ENCODE measurements at places on chromosomes 2 and 18.

- DNase-seq = no peak
Observed at GRCh38 chr2:115412501-115412900, 970.1 kb downstream of the DPP10 start.

GRCh38 chr2:23690421-23691105, 236.4 kb downstream of the ATAD2B start:
- no peak for DNase-seq

- DNase-seq = no peak
Observed at GRCh38 chr18:7541835-7542234, 25.3 kb upstream of the PTPRM start.

DNA sequence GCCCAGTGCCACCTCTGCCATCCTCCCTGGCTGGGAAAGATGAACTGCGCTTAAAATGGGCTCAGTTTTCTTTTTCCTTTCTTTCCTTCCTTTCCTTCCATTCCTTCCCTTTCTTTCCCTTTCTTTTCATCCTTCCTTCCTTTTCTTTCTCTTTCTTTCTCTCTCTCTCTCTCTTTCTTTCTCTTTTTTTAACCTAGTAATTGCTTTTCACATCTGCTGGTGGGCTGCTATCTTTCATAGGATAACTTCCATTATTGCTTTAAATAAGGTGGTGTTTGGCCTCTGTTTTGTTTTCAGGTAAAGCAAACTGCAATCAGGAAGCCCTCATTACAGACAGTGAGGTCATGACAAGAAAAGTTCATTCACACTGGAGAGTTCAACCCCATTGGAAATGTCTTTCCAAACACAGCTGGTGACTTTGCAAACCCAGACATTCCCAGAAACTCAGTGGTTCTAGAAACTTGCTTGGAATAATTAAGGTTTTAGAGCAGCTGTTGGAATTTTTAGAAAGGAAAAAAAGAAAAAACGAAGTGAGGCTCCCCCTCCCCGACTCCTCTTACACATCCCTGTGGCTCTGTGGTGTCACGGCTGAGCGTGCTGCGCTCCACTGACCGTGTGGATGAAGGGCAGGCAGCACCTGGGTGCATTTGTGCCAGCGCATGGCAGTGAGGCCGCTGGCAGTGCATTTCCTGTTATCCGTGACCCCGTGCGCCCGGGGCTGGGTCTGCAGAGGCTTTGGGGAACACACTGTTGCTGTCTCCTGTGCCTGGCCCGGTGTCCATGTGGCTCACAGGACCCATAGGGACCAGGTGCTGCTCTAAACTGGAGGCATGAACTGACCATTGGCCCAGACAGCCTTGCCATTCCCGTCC, 76.9 kb downstream of the MBP start:
- peak; percentile 66 for DNase-seq

- DNase-seq = no peak
Observed at GRCh38 chr2:45833301-45833967, 182.0 kb downstream of the PRKCE start.

DNA sequence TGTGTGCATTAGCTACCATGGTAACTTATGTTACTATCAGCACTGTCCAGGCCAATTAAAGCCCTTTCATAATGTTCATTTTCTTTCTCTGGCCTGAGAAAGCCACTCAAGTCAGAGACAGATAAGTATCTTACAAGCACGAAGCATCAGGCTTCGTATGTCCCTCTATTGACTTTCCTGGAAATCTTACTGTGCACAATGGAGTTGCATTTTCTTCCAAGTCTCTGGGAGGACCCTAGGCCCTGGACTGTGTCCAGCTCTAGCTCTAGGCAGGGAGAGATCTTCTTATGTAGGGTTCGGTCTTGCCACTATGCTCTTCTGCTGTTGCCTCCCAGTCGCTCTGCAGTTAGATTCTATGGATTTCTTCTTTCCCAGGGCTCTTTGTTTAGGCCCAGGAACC, 40.0 kb upstream of the ITGA6 start:
- DNase-seq = no peak

DNA sequence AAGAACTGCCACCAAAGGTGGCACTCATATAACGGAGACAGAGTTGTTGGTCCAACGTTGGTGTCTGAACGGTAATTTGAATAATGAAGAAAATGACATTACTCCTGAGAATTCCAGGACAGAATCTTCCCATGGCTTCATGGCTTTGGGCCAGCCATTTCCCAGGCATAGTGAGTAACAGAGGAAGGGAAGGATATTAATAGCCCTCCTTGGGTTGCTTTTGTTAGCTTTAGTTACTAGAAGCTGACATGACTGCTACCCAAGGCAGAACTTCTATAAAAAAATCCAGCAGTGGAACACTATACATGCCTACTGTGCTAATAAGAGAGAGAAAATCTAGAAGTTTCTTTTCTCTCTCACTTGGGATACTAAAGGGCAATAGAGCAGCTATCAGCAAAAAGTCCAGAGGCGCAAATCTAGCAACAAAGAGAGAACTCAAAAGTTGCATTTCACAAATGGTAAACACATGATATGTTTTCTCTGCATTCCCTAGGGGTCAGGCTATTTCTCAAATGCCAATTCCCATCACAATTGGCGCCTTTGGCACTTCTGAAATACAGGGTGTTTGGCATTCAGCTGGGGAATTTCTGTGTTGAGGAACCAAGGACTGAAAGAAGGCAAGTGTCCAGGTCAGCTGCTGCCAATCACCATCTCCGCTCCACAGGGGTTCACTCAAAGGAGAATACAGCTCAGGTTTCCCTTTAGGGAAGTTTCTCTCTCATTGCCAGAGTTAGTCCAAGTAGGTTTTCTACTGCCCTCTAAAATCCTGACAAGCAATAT, 160.8 kb upstream of the KYNU start:
- DNase-seq = no peak

DNA sequence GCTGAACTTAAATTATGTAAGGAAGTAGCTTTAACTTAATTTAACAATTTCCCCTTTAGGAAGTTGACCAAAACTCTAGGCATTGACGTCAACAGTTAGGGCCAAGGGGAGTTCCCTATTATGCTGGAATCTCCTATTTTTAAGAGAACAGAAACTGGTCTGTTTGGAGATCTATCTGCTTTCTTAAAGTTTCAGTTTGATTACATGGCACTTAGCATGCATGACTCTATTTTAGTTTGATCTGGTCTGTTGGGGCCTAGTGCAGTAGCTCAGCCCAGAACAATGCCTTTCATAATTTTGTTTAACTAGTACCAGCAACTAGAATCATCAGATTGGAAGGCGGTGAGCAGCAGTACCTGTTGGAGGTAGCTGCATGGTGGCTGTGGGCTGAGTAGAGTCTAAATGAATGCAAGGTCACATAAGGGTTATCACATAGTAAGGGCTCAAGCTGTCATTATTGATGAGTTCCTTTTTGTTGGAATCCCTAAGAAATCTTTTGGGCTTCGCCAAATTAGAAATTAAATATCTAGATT, 60.5 kb upstream of the ZNG1B start:
- peak; percentile 80 for DNase-seq

- DNase-seq = no peak
Observed at GRCh38 chr2:27356056-27356381, 545 bp downstream of the GTF3C2 start.

DNA sequence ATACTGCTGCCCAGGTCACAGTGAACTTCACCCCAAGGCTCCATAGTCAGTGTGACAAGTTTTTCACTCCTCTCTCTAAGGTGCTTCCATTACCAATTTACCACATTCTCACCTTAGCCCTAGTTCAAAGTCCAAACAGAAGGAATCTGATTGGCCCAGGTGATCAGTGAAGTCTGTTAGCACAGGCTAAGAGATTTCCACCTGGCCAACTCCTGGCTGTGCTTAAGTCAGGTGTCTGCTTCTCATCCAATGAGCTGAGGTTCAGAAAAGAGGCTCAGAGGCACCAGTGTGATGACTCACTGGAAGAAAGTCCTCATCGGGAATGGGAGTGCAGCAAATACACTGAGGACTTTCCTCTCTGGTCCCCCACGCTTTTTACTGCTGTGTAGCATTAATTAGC, 164.4 kb upstream of the MGAT5 start:
- DNase-seq = no peak

GRCh38 chr2:105800036-105800713, 55.5 kb downstream of the NCK2 start:
- no peak for DNase-seq

- DNase-seq = peak; percentile 6
Observed at GRCh38 chr18:22846088-22846683, 86.9 kb upstream of the RBBP8 start.

- DNase-seq = no peak
Observed at GRCh38 chr2:175002547-175003274, 2.5 kb downstream of the CHN1 start.

- DNase-seq = no peak
Observed at GRCh38 chr2:207515671-207516070, 14.1 kb upstream of the CREB1 start.

DNA sequence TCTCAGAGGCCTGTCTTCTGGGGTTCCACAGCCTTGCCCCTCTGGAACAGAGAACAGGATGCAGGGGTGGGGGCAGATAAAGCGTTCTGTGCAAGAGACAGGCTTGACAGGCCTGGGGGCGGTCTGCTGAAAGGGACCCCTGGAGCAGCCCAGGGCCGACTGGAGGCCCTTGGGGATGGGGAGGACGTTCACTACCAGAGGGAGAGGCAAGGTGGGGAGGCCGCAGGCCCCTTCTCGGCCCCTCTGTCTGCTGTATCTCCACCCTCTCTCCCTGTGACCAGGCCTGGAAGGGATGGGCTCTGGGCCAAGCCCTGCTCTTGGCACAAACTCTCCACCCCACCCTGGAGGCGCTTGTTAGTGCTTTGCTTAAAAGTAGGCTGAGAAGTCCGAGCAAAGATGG, 27.3 kb upstream of the INHBB start:
- DNase-seq = no peak

DNA sequence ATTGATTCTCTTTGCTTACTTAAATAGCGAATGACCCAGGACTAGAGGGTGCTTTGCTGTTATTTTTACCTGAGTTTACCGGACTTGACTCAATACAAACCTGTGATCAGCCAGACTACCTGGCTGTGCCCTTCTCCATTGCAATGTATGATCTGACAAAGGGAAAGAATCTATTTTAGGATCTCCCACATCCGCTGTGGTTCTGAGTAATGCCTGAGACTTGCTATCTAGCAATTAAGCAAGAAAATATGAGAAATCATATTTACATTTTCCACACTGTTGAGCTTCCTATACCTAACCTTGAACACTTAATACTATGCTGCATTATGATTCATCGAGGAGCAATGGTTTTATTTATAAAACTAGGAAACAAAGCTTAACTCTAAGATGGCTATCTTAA, 215.2 kb downstream of the RAD51AP2 start:
- no peak for DNase-seq

GRCh38 chr2:71156573-71156972, 26.1 kb downstream of the MPHOSPH10 start:
- no peak for DNase-seq

- DNase-seq = no peak
Observed at GRCh38 chr18:23591011-23591410, 4.7 kb upstream of the NPC1 start.

DNA sequence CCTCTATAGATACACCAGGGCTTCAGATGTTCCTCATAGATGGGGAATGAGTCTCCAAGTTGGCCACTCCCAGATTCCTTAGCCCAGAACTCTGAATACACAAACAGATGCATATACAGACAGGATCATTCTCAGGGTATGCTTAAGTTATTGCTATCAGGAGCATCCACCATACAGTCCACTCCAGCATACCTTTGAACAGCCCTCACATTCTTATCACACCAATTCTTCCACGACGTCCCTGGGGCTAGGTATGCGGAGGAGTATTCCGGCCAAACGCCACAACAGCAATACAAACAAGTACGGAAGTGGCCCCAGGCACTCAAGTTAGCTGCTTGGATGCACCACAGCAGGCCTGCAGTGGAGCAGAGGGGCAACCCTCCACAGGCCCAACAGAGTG, 312.5 kb upstream of the CHAC2 start:
- DNase-seq = no peak

DNA sequence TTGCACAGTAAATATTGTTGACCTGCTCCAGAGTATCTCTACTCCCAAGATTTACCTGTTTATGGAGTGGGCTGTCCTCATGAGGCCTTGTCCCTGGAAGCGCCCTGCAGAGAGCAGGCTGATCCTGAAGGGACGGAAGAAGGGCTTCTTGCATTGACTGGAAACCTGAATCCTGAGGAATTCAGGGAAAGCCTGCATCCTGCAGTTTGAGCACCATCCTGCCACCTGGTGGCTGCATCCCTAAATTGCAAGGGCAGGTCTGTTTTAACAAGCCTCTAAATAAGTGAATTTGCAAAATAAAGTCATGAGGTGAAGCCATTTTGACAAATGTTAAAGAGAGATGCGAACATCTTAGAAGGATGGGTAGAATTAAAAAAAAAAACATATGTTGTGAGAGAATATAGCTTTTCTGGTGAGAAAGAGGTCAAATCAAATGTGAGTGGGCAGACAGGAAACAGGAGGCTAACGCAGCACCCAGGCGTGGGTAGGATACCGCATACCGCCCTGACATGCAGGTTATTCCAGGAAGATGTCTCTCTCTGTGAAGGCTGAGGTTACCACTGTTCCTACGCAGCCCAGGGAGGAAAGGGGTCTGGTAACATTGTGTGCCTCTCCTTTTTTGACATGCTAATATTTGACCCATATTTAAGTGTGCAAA, 754.9 kb downstream of the RNF144A start:
- peak; percentile 23 for DNase-seq

GRCh38 chr2:44620189-44620990, 258.6 kb downstream of the CAMKMT start:
- DNase-seq = no peak

All from B cell (primary cell).